ENCODE measurements at places on chromosomes 13 and 19.

DNA sequence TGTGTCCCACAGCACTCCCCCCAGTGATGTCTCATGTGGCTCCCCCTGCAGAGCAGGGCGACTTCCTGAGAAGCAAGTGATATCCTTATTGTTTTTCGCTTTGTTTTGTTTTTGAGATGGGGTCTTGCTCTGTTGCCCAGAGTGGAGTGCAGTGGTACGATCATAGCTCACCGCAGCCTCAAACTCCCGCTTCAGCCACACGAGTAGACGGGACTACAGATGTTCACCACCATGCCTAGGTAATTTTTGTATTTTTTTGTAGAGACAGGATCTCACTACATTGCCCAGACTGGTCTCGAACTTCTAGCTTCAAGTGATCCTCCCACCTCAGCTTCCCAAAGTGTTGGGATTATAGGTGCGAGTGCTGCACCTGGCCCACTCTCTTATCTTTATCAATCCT is 5.0 kb downstream of the CEP89 start:
- no peak for DNase-seq

DNA sequence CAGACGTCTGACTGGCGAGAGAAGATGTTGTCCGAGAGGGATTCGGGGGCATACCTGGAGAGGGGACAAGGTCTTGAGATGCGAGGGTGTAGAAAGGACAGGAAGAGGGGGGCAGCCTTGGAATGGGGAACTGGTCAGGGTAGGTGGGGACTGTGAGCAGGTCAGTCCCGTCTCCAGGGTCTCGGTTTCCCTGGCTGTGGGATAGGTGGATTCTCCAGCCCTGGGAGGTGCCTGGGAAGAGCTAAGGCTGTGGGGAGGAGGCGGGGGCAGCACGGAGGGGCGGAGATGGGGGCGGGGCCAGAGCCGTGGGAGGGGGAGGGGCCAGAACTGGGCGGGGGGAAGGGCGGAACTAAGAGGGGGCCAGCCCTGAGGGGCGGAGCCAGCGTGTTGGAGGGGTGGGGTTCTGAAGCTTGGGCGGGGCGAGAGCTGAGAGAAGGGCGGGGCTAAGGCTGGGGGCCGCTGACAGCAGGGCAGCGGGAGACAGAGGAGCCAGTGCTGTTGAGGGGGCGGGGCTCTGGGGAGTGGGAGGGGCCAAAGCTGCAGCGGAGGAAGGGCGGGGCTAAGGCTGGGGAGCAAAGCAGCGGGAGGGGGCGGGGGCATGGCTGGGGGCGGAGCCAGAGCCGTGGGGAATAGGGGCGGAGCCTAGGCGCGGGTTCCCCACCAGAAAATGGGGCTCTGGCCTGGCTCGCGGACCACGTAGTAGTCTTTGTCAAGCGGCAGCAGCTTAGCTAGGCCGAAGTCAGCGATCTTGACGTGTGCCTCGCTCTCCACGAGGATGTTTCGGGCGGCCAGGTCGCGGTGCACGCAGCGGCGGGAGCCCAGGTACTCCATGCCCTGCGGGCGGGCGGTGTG is 9.5 kb upstream of the INSL3 start:
- DNase-seq, result peak; percentile 64

DNA sequence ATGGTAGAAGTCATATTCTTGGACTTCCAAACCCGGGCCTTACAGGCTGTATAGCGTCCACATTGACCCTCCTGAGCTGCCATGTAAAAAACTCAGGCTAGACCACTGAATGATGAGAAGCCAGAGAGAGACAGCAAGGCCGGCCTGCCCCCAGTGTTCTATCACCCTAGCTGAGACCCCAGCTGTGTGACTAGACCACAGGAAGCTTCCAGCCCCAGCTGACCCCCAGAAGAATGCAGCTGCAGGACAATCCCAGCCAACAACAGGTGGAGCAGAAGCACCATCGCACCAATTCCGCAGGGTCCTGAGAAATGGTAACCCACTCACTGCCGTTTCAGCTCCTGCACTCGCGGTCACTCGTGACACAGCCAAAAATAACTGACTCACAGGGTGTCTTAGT is 2.9 kb upstream of the ATP11A start:
- DNase-seq, result no peak

DNA sequence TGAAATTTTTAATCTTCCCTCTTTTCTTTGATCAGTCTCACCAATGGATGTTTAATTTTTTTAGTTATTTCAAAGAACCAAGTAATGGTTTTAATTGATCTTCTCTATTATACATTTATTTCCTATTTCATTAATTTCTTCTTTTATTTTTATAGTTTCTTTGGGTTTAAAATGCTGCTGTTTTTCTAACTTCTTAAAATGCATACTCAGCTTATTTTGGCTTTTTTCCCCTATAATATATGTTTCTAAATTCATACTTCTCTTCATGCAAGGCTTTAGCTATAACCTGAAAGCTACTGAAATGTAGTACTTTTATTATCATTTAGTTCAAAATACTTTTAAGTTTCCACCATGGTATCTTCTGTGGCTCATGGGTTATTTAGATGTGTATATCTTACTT is 53.9 kb downstream of the ANKRD10 start:
- no peak for DNase-seq

- DNase-seq, result no peak
These were observed 1161.3 kb downstream of the PCDH17 start for GRCh38 chr13:58792854-58793253.

GRCh38 chr13:46341112-46341711 is 45.8 kb downstream of the RUBCNL start:
- no peak for DNase-seq

- DNase-seq, result no peak
These were observed 53.3 kb downstream of the MBD3L2B start for GRCh38 chr19:6967967-6968366.

- DNase-seq, result no peak
These were observed 52.0 kb downstream of the COL4A1 start for GRCh38 chr13:110254751-110255553.

DNA sequence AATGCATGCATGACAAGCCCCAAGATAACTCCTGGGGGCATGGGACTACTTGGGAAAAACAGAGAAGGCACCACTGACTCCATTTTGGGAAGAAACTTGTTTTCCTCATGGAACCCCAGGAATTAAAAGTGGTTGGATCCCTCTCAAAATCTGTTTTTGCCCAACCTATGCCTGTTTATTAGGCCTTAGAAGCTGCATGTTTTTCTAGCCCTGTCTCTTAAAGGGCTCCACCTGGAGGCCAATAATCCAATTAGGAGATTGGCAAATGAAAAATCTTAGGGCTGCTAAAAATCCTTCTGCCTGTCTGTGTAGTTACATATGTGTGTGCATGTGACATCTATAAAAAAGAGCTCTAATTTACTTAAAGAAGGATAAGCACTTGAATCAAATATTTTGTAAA is 26.9 kb downstream of the MED4 start:
- no peak for DNase-seq

GRCh38 chr19:1850809-1851653 is 2.7 kb upstream of the REXO1 start:
- no peak for DNase-seq

GRCh38 chr13:44287958-44288357 is 85.7 kb upstream of the SERP2 start:
- no peak for DNase-seq

DNA sequence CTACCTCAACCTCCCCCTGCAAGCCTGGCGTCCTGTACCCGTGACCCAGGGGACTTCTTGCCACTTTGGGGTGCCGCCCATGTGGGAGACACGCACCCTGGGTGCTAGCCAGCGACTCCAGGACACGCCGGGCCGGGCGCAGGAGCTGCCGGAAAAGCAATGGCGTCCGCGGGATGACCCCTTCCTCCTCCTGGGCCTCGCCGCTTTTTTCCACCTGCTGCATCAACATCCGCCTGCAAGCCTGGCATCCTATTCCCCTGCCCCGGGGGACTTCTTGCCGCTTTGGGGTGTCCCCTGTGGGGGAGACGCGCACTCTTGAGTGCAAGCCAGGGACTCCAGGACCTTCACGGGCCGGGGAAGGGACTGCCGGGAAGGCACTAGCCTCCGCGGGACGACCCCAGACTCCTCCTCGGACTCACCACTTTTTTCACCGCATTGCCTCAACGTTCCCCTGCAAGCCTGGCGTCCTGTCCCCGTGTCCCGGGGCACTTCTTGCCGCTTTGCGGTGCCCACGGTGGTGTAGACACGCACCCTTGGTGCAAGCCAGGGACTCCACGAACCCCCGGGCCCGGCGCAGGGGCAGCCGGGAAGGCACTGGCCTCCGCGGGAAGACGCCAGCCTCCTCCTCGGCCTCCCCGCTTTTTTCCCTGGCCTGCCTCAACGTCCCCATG is 237.8 kb downstream of the TUBA3C start:
- no peak for DNase-seq

- DNase-seq, result no peak
These were observed 2.9 kb upstream of the HTR2A start for GRCh38 chr13:46899801-46900200.

DNA sequence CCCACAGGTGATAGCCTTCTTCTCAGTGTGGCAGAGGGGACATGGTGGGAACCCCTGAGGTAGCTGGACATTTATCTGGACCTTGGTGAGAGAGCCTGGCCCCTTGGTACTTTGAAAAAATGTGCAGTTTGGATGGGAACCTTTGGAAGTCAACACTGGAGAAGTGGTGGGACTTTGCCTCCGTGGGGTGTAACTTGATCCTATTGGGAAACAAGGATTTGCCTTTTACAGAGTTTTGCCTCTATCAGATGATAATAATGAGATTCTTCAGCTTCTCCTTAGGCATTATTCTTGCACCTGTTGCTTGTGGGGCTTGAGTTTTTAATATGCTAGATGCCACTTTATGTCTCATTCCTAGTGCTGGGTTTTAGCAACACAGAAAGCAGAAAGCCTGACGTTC is 99.0 kb downstream of the ERCC5 start:
- no peak for DNase-seq

DNA sequence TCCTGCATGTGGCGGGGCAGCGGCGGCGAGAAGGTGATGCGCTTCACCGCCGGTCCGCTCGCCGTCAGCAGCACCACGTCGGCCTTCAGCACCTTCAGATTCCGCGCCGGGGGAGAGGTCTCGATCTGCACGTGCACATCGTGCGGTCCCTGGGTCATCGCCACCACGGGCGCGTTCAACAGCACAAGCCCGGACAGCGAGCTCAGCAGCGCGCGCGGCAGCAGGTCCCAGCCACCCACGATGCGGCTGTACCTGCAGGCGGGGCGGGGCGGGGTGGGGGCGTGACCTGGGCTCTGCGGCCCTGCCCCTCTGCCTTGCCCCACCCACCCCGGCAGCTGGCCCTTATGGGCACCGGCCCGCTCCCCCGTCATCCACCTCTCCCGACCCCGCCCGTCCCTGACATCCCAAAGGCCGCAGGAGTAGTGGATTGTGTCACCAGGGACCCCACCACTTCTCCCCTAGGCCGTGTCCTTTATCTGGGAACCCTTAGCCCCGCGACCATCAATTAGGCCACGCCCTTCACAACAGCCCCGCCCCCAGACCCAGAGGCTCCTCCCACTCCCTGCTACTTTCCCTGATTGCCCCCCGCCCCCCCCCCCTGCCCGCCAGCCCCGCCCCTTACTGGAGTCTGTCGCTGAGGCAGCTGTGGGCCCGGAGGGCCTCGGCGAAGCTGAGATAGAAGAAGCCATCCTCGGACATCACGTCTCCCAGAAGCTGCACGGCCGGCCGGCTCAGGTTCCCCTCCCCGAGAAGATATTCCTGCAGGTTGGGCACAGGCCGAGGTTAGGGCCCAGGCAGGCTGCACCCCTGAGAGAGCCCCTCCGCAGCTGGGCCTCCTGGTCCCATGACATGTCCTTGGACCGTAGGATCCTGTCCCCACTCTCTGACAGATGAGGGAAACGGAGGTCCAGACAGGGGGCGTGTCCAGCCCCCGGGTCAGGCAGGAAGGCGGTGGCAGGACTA is 6.1 kb downstream of the IL4I1 start:
- DNase-seq, result peak; percentile 47

- no peak for DNase-seq
These were observed 103.8 kb downstream of the LRCH1 start for GRCh38 chr13:46656786-46657185.

DNA sequence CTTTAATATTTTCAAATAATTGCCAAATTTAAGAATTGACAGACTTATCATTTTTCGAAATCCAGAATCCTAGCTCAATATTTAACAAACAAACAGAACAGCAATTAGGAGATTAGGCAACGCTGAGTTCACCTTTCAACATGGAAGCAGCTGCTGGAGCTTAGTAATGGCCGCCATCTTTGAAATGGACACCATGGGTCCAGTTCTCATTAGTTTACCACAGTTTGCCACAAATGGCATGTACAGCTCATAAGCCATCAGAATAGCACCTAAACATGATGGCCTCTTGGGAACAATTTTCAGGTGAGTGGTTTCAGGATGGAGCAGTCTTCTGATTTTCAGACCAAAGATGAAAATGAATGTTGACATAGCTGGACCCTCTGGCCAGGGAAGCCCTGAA is 313.6 kb upstream of the OBI1 start:
- no peak for DNase-seq

- DNase-seq, result peak; percentile 57
These were observed 9.5 kb downstream of the ADAMTSL5 start for GRCh38 chr19:1503089-1503924.

DNA sequence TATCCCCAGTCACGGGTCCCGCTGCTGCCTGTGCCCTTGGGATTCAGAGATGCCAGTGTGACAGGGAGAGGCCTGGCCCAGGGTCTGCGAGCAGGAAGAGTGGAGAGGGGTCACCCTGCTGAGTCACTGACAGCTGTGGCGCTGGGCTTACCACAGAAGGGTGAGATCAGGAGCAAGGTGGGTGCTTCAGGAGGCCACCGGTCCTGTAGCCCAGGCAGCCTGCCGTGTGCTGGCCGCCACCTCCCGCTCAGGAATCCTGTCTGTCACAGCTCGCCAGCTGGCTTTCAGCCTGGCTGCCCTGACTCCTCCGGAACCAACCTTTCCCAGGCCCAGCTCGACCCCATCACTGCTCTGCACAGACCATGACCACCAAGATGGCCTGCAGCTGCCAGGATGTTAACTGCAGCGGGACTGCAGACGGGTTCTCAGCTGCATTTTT is 25.3 kb downstream of the NAXD start:
- no peak for DNase-seq

- no peak for DNase-seq
These were observed 104.7 kb upstream of the TSC22D1 start for GRCh38 chr13:44680746-44681355.

DNA sequence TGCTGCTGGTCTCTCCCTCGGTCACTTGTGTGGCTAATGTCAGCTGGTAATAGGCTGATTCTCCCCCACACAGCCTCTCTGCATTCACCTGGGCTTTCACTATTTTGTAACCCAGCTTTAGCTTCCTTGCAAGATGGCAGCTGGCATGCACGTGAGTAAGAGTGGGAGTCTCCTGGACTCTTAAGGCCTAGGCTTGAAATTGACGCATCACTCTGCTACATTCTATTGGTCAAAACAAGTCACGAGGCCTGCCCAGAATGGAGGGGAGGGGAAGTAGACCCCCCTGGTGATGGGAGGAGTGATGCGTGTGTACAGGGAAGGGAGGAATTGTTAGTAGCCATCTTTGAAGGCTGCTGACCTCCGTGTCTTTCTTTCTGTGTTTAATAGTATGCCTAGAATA is 24.9 kb upstream of the PNMA8B start:
- DNase-seq, result no peak

- no peak for DNase-seq
These were observed at the start of gene SBSN for GRCh38 chr19:35528218-35529038. Gene SBSN (minus strand): TSS chr19:35528311. CDS start chr19:35528281, 30 bp downstream.

DNA sequence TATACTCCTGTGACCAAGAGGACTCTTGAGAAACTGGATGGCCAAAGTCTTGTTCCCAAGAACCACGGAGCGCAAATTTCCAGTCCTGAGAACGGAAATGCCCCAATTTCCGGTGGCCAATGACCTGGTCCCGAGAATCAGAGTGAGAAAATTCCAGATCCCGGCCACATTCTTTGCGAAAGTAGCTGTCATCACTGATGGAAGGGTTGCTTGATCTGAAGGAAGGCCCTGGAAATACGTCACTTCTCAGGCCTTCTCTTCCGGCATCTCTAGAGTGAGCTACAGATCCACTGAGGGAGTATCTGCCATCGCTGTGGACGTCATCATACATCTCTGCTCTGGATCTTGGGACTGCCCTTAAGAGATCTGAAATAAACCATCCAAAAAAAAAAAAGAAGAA is 7.5 kb downstream of the SUGP2 start:
- no peak for DNase-seq
